ENCODE measurements at places on chromosomes 4 and X. TPM values are rescaled to one million over a fixed set of nuclear protein-coding genes. Genes with fewer than 3 reads are reported as not detected.

GRCh38 chr4:148312956-148313490 lies 129.2 kb downstream of the NR3C2 start:
- H3K27me3 ChIP-seq: no peaks in the 10 kb centered on the region
- H3K27ac ChIP-seq: no peak overlapping the region
- H3K36me3 ChIP-seq: no peaks in the 10 kb centered on the region
- no peak overlapping the region for H3K4me3 ChIP-seq
- no peak for DNase-seq

The MAGEC2 gene
- not detected for total RNA-seq

DNA sequence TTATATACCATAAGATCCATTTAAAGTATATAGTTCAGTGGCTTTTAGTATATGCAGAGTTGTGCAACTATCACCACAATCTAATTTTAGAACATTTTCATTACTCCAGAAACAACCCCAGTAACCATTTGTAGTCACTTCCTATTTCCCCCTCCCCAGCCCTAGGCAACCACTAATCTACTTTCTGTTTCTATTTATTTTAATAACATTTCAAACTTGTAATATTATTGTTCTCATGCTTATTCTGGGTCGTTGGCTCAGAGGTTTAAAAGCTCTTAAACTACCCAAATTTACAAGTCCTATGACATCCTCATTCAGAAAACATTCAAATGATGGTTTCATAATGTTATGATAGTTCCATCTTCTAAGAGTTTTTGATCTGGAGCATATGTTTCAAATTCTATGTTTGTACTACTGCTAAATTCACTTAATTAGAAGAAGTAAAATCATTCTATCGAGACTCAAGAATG lies 18.4 kb downstream of the XIAP start:
- DNase-seq: no peak
- peaks cover 7% of the 10 kb centered on the region for H3K4me1 ChIP-seq
- H3K27ac ChIP-seq: no peak overlapping the region

- peaks cover 17% of the 10 kb centered on the region for H3K4me1 ChIP-seq
- H3K4me3 ChIP-seq: no peak overlapping the region
- H3K27ac ChIP-seq: no peak overlapping the region
- no peak for DNase-seq
- H3K36me3 ChIP-seq: no peaks in the 10 kb centered on the region
Observed at GRCh38 chrX:108267557-108267956, 170.7 kb downstream of the COL4A6 start.

The ATOH1 gene
- 0.36 TPM for total RNA-seq

The EDNRA gene
- total RNA-seq: 13.3 TPM

The MAGEA2B gene
- not detected for total RNA-seq

GRCh38 chr4:28488021-28488420 lies 1627.4 kb downstream of the STIM2 start:
- H3K4me1 ChIP-seq: no peaks in the 10 kb centered on the region
- H3K27me3 ChIP-seq: no peaks in the 10 kb centered on the region
- H3K27ac ChIP-seq: no peak overlapping the region
- DNase-seq: no peak
- no peaks in the 10 kb centered on the region for H3K36me3 ChIP-seq
- no peak overlapping the region for H3K4me3 ChIP-seq

DNA sequence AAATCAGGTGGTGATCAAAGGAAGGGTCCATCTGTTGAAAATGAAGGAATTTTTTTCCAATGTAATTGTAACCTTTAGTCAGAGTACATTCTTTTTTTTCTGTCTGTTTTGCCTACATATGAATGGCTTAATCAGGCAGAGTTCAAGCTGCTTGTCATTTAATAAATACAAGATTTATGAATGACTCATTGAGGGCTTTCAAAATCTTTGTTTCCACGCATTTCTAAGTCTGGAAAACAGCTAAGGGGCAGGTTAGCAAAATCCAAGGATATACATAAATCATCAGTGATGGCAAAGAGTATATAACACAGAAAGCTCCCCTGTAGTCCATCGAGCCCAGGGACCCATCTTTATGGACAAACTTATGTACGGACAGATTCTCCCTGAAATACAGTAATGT lies 1.8 kb downstream of the CA5B start:
- peaks cover 17% of the 10 kb centered on the region for H3K4me1 ChIP-seq
- no peak overlapping the region for H3K4me3 ChIP-seq
- H3K27ac ChIP-seq: no peak overlapping the region
- no peak for DNase-seq
- no peaks in the 10 kb centered on the region for H3K36me3 ChIP-seq
- peaks cover 24% of the 10 kb centered on the region for H3K27me3 ChIP-seq

The TLR6 gene
- 0.89 TPM for total RNA-seq

DNA sequence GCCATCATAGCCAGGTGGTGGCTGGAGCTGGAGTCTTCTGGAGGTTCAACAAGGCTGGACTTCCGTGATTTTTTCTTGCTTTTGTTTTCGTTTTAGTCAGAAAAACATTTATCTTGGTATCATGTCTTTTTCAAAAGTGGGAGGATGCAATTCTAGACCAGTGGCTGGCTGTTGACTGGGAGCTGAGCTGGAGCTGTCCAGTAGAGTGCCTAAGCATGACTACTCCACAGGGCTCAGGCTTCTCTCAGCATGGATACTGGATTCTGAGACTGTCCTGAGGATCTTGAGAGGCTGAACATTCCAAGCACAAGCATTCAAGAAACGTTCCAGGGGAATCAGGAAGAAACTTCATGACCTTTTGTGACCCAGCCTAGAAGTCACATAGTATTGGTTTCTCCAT lies 598.1 kb downstream of the MID1IP1 start:
- peaks cover 10% of the 10 kb centered on the region for H3K4me1 ChIP-seq
- DNase-seq: no peak
- H3K4me3 ChIP-seq: no peak overlapping the region
- no peak overlapping the region for H3K27ac ChIP-seq
- H3K36me3 ChIP-seq: no peaks in the 10 kb centered on the region

- no peak for DNase-seq
- H3K27ac ChIP-seq: no peak overlapping the region
- H3K27me3 ChIP-seq: peaks cover 36% of the 10 kb centered on the region
- H3K4me1 ChIP-seq: no peaks in the 10 kb centered on the region
- H3K36me3 ChIP-seq: no peaks in the 10 kb centered on the region
Observed at GRCh38 chr4:21953653-21954052, 5.1 kb upstream of the KCNIP4 start.

DNA sequence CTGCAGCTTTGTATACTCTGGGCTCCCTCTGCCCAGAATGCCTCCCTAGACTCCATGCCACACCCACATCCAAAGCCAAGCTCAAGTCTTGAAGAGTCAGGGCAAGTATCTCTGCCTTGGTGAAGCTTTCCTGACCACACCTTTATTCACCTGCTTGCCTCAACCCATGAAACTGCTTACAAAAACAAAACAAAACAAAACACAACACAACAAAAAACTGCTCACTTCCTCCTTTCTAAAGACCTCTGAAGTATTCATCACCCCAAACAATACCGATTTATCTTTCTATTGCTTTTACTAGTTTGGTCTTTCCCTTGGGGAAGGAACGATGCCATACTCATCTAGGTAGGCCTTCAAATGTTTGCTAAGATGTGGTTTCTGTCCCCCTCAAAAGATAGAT lies 45.0 kb downstream of the TMEM165 start:
- H3K4me1 ChIP-seq: peaks cover 16% of the 10 kb centered on the region
- DNase-seq: no peak
- no peak overlapping the region for H3K27ac ChIP-seq
- no peak overlapping the region for H3K4me3 ChIP-seq
- peaks cover 18% of the 10 kb centered on the region for H3K36me3 ChIP-seq
- no peaks in the 10 kb centered on the region for H3K27me3 ChIP-seq

The SHROOM3 gene
- 60.0 TPM for total RNA-seq

DNA sequence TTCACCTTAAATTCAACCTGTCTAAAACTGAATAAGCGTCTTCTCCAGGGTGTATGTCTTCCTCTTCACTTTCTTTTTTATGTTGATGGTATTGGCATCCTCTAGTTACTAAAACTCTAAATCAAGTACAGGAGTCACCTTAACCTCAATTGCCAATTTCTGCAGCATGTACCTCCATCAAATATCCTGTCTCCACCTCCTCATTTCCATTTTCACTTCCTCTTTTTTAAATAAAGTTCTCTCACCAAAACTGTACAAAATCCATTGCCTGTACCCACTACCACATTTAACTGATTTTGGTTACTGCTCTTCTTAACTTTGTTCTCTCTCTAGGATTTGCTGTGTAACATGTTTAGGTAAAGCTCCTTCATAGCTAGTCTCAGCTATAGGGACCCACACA lies 9.2 kb upstream of the NPFFR2 start:
- no peaks in the 10 kb centered on the region for H3K27me3 ChIP-seq
- H3K4me1 ChIP-seq: no peaks in the 10 kb centered on the region
- no peak overlapping the region for H3K4me3 ChIP-seq
- DNase-seq: no peak
- no peak overlapping the region for H3K27ac ChIP-seq
- H3K36me3 ChIP-seq: no peaks in the 10 kb centered on the region

DNA sequence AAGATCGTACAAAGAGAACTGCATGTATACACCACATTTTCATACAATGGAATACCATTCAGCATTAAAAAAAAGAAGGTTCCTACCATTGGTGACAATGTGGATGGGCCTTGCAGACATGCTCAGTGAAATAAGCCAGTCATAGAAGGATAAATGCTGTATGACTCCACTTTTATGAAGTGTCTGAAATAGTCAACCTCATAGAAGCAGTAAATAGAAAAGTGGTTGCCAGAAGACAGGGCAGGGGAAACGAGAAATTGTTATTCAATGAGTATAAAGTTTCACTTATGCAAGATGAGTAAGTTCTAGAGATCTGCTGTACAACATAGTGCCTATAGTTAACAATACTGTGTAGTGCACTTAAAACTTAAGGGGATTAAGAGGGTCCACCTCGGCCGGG lies 257.5 kb upstream of the FTHL17 start:
- no peak overlapping the region for H3K4me3 ChIP-seq
- no peaks in the 10 kb centered on the region for H3K27me3 ChIP-seq
- H3K27ac ChIP-seq: no peak overlapping the region
- peaks cover 1% of the 10 kb centered on the region for H3K4me1 ChIP-seq
- no peak for DNase-seq

GRCh38 chr4:2642968-2643367 lies 106.5 kb downstream of the FAM193A start:
- H3K27me3 ChIP-seq: no peaks in the 10 kb centered on the region
- no peak overlapping the region for H3K27ac ChIP-seq
- peaks cover 1% of the 10 kb centered on the region for H3K4me1 ChIP-seq

DNA sequence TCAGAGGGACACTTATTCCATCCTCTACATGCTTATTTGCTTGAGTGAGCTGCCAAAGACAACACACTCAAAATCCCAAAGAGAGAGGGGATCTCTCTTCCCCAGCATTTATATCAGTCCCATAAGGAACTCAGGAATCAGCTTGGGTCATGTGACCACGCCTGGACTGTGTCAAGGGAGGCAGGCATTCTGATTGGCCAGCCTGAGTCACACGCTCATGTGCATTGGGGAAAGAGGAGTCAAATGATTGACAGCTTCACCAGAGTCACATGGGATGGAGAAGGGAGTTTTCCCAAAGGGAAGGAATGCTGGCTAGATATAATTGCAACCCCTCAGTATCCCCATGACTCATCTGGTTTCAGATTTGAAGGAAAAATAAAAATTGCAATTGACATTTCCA lies 49.0 kb downstream of the RWDD4 start:
- no peaks in the 10 kb centered on the region for H3K36me3 ChIP-seq
- no peak overlapping the region for H3K27ac ChIP-seq
- H3K4me3 ChIP-seq: no peak overlapping the region
- DNase-seq: no peak
- peaks cover 10% of the 10 kb centered on the region for H3K4me1 ChIP-seq
- H3K27me3 ChIP-seq: no peaks in the 10 kb centered on the region

GRCh38 chr4:10124167-10124930 lies 7.8 kb upstream of the WDR1 start:
- no peak overlapping the region for H3K4me3 ChIP-seq
- peaks cover 4% of the 10 kb centered on the region for H3K27me3 ChIP-seq
- no peak overlapping the region for H3K27ac ChIP-seq
- H3K4me1 ChIP-seq: peaks cover 26% of the 10 kb centered on the region
- DNase-seq: no peak
- no peaks in the 10 kb centered on the region for H3K36me3 ChIP-seq

DNA sequence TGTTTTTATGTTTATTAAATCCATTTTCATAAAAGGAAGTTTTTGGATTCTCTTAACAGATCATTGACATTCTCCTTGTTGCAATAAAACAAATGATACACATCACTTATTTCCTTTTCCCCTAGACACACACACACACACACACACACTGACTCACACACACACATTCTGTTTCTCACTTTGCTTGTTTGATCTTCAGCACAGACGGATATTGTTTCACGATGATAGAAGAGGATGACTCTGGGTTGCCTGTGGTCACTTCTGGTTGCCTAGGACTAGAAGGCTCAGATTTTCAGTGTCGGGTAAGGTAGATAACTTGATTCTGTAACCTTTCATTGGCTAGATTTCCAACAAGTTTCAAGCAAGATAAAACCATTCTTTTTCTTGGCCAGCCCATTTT lies 356.8 kb downstream of the BMPR1B start:
- no peaks in the 10 kb centered on the region for H3K27me3 ChIP-seq
- DNase-seq: no peak
- H3K4me1 ChIP-seq: peaks cover 35% of the 10 kb centered on the region

DNA sequence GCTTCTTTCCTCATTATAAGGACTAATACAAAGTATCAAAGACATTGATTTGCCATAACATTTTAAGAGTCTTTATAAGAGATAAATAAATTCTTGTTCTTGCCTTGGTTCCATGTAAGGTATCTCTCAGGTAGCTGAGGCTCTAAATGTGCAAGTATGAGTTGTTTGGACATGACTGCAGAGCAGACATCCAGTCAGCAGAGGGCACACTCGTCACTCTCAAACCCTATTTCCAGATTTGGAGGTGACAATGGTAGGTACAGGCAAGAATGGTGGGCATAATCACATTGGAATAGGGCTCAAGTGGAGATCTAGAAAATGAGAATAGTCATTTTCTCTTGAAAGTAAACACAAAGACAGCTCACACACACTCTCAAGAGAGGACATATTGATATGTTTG lies 133.3 kb upstream of the ZIC3 start:
- H3K4me3 ChIP-seq: no peak overlapping the region
- H3K36me3 ChIP-seq: peaks cover 2% of the 10 kb centered on the region
- no peaks in the 10 kb centered on the region for H3K4me1 ChIP-seq

- no peak for DNase-seq
- no peaks in the 10 kb centered on the region for H3K27me3 ChIP-seq
- H3K4me3 ChIP-seq: no peak overlapping the region
- H3K4me1 ChIP-seq: no peaks in the 10 kb centered on the region
- no peaks in the 10 kb centered on the region for H3K36me3 ChIP-seq
Observed at GRCh38 chr4:185445209-185445608, 19.4 kb upstream of the UFSP2 start.

All from progenitor cell of endocrine pancreas (in vitro differentiated cells).